ENCODE measurements at places on chromosomes 1 and 21. TPM values are rescaled to one million over a fixed set of nuclear protein-coding genes. Genes with fewer than 3 reads are reported as not detected.

DNA sequence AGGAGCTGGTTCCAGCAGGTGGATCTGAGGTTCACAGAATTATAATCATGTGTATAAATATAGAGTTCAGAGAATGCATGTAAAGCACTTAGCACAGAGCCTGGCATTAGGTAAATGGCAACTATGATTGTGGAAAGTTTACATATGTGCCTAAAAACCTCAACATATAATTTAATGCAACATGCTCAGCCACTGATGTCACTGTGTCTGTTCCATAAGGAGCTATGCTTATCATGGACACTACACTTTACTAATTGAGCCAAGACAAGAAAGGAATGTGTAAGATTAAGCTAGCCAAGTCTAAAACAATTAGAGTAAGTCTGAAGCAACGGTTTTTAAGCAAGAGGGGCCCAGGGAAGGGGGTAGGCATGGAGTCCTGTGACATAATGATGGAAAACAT, 61.5 kb downstream of the GNG12 start:
- no peak for DNase-seq

GRCh38 chr1:224472806-224473205, 38.2 kb upstream of the WDR26 start:
- DNase-seq, result no peak

DNA sequence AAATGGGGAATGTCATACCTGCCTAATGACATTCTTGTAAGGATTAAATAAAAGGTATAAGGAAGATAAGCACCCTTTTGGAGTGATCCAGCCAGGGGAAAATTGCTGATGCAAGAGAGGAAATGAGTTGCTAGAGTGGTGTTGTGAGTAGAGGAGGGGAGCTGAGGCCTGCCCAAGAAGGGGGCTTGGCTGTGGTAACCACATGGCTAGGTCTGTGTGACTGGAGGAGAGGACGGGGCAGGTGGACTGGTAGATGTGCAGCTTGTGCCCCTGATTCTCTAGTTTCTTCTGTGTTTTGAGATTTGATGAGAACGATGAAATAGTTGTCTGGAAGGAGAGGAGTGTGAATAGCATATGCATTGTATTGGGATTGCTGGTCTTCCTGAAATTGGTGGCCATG, 6.6 kb downstream of the TXLNA start:
- no peak for DNase-seq

- DNase-seq, result no peak
Observed at GRCh38 chr1:148385371-148386030, 97.6 kb downstream of the PPIAL4G start.

DNA sequence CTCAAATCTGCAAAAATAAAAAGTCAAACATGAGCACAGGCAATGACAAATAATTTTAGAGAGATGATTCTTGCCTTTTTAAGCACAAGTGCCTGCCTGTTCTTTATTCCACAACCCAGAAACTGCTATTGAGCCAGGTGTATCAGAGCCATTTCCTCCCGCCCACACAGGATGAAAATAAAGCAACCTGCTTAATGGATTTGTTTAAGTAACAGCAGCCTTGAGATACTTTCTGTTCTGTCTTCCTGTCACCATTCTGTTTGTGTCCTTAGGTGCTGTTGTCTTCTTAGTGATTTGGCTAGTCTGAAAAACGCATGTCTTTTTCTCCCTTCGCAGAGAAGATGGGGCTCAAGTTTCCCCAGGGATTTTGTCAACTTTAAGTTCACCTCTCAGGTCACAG, 11.4 kb downstream of the RPE65 start:
- DNase-seq, result no peak

DNA sequence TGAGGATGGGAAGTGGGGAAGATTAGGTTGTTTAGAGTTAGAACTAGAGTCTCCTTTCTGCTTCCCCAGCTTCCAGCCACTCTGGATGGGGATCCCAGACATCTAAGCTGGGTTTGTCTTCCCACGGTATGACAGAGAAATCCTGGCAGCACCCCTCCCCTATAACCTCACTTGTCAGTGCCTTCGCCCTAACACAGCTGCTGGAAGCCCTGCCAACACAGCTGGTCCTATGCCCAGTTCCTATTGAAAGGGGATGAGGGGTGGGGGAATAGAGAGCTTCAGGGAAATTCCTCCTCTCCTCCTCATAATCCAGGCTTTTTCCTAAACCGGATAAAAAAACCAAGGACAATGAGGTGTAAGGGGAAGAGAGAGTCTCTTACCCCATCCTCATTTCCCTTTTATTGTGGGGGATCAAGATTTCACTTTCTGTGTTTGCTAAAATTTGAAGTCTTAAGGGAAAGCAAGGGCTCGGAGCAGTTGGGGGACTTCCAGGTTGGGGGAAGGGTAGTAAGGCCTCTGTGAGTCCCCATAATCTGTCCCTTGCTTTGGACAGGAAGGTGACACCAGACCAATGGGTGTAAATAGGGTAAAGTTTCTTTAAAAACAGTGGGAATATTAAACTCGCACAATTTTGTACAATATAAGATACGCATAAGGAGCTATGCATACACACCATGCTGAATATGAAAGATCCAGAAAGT, 590 bp downstream of the TMOD4 start:
- no peak for DNase-seq

DNA sequence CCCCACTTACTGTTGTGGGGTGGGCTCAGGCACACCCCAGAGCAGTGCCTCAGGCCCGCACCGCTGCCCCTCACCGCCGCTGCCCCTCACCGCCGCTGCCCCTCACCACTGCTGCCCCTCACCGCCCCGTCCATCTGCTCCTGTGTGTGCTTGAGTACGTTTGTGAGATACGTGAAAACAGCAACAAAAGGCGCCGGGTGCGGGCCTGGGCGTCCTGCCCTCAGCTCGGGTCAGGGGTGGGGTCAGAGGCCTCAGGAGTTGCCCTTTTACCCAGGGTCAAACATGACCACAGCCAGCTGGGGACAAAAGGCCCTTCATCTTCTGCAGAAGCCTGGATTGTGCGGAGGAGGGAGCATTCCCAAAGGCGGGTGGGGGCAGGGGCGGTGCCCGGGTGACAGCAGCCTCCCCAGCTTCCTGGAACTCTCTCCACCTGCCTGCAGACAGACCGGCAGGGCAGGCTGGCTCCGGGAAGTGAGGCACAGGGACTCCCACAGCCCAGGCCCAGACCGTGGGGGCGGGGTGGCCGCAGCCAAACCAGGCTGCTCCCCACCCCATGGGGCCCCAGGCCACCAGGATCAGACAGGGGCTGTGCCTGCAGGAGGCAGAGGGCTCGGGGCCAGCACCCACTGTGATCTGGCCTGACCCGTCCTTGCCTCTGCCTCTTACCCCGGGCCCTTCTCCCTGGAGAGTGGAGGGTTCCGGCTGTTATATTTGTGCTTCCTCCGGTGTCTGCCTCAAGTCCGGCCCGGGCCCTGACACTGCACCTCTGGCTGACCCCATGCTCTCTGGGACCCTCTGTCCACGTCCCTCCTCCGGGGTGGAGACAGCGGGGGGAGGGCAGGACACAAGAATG, 2.3 kb upstream of the VWA1 start:
- DNase-seq, result peak; percentile 77

- DNase-seq, result no peak
Observed at GRCh38 chr1:65056866-65057265, 90.5 kb upstream of the JAK1 start.

- no peak for DNase-seq
Observed at GRCh38 chr1:188281921-188282320, 1453.2 kb downstream of the PLA2G4A start.

- no peak for DNase-seq
Observed at GRCh38 chr1:219837994-219838294, 90.4 kb downstream of the SLC30A10 start.

GRCh38 chr1:27605796-27606707, 2.1 kb upstream of the AHDC1 start:
- DNase-seq, result no peak

GRCh38 chr1:113479713-113480676, 89.7 kb downstream of the MAGI3 start:
- DNase-seq, result no peak

GRCh38 chr1:223337174-223337869, 26.7 kb downstream of the SUSD4 start:
- no peak for DNase-seq

- DNase-seq, result peak; percentile 94
Observed at GRCh38 chr1:31938184-31938975, at the start of gene PTP4A2. Gene PTP4A2, minus strand, starts transcription at chr1:31938368. Its CDS starts 19,303 bp downstream, at chr1:31919065.

- DNase-seq, result no peak
Observed at GRCh38 chr1:108590441-108590840, 30.5 kb downstream of the EEIG2 start.

- DNase-seq, result no peak
Observed at GRCh38 chr1:234886081-234886984, 242.3 kb downstream of the TOMM20 start.

GRCh38 chr1:158087320-158087927, 93.3 kb upstream of the CD1D start:
- no peak for DNase-seq

- DNase-seq, result no peak
Observed at GRCh38 chr21:15676935-15677334, 52.8 kb upstream of the USP25 start.

GRCh38 chr1:111085676-111086075, 54.2 kb downstream of the DRAM2 start:
- DNase-seq, result no peak

S100A7A gene
- not detected for total RNA-seq

DYNLT4 gene
- 1.1 TPM for total RNA-seq

MMEL1 gene
- 1.1 TPM for total RNA-seq

TAS1R1 gene
- not detected for total RNA-seq

COL8A2 gene
- total RNA-seq, result 2.5 TPM

TAL1 gene
- not detected for total RNA-seq

CR1L gene
- total RNA-seq, result not detected

CYYR1 gene
- 5.2 TPM for total RNA-seq

PERM1 gene
- total RNA-seq, result 0.62 TPM

EFCAB14 gene
- total RNA-seq, result 101 TPM

Data from type B pancreatic cell (in vitro differentiated cells).